ENCODE measurements at places on chromosomes 1 and 21.

- no peak for DNase-seq
Measured at GRCh38 chr1:163069655-163070277, 605 bp downstream of the RGS4 start.

DNA sequence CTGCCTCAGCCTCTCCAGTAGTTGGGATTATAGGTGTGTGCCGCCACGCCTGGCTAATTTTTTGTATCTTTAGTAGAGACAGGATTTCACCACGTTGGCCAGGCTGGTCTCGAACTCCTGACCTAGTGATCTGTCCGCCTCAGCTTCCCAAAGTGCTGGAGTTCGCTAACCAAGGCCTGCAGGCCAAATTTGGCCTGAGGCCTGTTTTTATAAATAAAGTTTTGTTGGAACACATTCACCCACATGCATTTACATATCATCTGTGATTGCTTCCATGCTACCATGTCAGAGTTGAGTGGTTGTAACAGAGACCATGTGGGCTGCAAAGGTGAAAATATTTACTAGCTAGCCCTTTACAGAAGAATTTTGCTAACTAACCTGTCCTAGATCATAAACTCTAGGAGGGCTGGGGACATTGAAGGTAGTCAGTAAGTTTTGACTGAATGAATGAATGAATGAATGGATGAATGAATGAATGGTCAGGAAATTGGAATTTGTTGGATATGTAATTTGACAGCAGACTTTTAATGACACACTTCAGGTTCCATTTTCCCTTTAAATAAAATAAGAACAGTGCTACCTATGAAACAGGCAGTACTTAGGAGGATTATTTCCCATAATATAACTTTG is 38.4 kb downstream of the ROR1 start:
- DNase-seq, result no peak

GRCh38 chr21:44024257-44024656 is 12.1 kb downstream of the TRAPPC10 start:
- no peak for DNase-seq

- no peak for DNase-seq
Measured at GRCh38 chr1:57605933-57606332, 182.1 kb upstream of the DAB1 start.

- no peak for DNase-seq
Measured at GRCh38 chr1:71583756-71584155, 502.9 kb upstream of the ZRANB2 start.

DNA sequence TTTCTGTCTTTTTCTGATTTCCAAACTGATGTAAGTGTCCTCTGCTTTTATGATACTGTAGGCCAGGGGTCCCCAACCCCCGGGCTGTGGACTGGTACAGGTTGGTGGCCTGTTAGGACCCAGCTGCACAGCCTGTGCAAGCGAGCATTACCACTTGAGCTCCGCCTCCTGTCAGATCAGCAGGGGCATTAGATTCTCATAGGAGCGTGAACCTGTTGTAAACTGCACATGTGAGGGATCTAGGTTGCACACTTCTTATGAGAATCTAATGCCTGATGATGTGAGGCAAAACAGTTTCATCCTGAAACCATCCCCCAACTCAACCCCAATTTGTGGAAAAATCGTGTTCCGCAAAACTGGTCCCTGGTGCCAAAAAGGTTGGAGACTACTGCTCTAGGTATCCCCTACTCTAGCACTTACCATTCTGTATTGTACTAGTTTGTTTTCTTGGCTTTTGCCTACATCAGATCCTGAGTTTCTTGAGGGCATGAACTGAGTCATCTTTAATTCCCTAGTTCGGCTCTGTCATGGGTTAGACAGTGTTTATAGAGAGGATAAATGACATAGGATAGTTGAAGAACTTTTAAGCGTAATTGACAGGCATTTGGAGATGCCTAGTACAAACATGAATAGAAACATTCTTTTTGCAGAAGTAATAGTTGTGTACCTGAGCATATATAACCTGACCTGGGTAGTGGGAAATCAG is 4.1 kb downstream of the ABCD3 start:
- no peak for DNase-seq

DNA sequence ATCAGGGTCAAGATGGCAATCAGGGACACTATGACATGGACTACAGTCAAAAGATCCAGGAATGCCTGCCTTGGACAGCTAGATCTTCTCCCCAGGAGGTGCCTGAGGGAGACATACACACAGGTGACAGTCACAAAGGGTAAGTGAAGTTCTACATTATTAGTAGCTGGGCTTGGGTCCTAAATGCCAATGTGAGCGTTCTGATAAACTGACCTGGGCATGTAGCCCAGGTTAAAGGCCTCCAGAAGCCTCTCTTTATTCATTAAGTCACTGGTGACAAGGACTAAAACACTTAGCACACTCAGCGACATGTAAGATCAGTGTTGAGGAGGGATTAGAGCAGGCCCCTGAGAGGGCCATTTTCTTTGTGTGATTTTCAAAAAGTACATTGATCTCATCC is 48.9 kb upstream of the HSD17B7 start:
- no peak for DNase-seq

DNA sequence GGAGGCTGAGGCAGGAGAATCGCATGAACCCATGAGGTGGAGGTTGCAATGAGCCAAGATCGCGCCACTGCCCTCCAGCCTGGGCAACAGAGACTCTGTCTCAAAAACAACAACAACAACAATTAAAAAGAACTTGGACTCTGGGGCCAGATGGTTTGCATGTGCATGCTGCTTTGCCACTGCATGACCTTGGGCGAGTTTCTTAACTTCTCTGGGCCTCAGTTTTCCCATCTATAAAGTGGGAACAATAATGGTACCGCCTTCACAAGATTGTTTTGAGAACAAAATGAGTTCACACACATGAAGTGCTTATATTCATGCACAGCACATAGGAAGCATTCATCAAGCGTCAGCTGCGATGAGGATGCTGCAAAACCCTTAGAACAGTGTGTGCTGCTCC is 74.6 kb downstream of the MAN1C1 start:
- no peak for DNase-seq

Data from activated naive CD8-positive, alpha-beta T cell treated with anti-CD3 and anti-CD28 coated beads, Interleukin-2, amount 50 U/mL, for 24 hours (primary cell).